Myocyte (in vitro differentiated cells): ENCODE measurements at places on chromosomes 16 and 17. TPM values are rescaled to one million over a fixed set of nuclear protein-coding genes. Genes with fewer than 3 reads are reported as not detected.

Gene GNG13
- not detected in 2 replicates for total RNA-seq

Gene CDH16
- 1.1 TPM in 1 of 2 replicates, not detected in the other for total RNA-seq

Gene LAT
- 0.68 and 1.8 TPM in 2 replicates for total RNA-seq

Gene PRSS8
- 0.08 TPM in 1 of 2 replicates, not detected in the other for total RNA-seq

Gene RPL23
- 758 and 872 TPM in 2 replicates for total RNA-seq

DNA sequence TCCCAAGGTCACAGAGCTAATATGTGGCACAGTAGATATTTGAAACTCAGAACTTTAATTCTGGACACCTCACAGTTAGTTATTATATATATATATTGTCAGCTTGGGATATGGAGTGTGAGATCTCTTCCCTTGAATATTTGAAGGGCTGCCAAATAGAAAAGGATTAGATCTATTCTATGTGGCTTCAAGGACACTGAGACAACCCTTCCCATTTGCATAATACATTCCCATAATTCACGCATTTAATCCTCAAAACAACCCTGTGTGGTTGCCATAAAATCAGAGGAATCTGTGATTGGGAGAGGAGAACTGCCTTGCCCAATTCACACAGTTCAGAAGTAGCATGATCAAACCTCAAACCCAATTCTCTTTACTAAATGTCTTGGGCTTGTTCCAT, 365.8 kb upstream of the DYNLRB2 start:
- no peak for DNase-seq

- DNase-seq: no peak
These were observed 14.4 kb downstream of the TRIM25 start for GRCh38 chr17:56899403-56899802.

DNA sequence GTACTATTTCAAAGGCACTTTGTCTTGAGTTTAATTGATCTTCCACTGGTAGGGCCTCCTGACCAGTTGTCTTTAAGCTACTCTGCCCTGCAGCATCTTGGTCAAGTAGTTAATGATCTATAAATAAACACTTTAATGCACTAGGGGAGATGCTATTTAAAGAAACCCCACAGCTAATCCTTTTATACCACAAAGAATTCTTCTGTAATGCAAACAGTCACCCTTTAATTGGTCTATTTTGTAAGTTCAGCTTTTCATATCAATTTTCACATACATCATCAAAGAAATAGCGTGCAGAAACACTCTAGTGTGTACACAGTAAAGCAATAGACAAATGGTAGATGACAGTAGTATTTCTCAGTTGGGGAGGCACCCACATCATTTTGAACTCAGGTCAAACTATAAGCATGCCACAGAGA, 70.3 kb downstream of the PMP22 start:
- peak; percentile 50 for DNase-seq

GRCh38 chr17:16911141-16911937, 60.6 kb downstream of the TNFRSF13B start:
- DNase-seq: no peak

- DNase-seq: peak; percentile 68
These were observed 6.6 kb downstream of the DHODH start for GRCh38 chr16:72015124-72015523.

DNA sequence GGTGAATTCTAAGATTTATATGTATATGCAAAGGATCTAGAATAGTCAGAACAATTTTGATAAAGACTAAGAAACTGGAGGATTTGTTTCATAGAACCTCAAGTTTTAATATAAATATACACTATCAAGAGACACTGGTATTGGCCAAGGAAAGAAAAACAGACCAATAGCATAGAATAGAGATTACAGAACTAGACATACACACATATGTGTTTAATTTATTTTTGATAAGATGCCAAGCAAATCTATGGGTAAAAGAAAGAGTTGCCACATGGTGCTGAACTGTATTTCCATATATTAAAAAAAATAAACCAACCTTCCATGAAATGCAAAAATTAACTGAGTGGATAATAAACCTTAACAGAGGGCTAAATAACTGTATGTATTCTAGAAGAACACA, 27.9 kb upstream of the LRRC37A3 start:
- DNase-seq: no peak

DNA sequence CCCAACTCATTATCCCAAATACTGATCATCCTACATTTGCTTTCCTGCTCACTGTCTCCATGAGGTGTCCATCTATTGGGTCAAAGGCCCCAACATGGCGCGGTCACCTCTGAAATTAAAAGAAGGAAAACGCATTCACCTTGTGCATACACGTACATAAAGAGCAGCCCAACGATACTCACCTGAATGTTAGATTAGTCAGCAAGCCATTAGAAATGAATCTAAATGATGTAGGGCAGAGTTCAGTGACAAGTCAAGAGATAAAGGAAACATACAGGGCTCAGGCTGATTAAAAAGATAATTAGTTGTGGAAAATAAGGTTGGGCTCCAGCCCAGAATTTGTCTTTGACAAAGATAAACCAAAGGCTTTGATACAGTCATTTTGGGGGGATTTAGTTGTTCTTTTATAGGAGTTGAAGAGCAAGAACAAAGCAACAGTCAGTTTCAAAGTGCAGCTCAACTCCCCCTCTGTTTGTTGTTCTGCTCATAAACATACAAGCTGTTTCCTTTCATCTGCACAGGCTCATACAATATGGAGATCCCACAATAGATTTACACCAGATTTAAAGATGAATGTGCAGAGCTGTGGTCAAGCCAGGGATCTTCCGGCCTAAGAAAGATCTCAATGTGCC, 21.1 kb downstream of the NXPH3 start:
- no peak for DNase-seq

DNA sequence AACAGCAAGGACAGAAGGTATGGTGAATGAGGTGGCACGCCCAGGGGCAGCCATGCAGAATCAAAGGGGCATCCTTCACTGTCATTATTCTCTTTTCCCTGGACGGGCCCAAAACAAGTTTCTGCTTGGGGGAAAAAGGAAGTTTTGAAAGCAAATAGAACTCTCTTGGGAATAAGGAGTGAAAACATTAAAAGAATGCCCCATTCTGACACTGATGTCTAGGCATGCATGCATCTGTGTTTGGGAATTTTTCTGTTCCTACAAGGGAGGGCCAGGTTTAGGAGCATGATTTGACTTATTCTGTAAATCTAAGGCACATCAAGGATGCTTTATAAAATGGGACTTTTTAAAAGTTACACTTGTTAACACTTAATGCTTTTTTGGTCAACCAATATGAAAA, 34.3 kb upstream of the SLC12A3 start:
- no peak for DNase-seq

DNA sequence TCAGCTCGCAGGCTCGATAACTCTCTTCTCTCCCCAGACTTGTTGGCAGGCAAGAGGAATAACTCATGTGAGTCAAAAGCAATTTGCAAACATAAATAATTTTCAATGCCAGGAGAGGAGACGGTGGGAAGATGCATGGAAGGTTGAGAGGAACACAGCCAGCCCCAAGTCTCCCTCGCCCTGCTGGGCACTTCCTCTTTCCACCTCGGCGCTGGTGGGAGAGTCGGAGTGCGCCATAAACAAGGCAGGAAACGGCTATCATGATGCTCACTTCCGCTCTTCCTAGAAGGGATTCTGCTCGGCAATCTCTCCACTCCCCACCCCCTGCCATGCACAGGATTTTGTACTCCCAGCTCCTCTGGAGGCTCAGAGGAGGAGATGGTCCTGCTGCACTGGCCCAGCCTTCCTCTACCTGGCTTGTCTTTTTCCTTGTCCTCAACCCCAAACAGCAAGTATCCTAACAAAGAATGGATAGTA, 13.0 kb downstream of the CBX4 start:
- no peak for DNase-seq

DNA sequence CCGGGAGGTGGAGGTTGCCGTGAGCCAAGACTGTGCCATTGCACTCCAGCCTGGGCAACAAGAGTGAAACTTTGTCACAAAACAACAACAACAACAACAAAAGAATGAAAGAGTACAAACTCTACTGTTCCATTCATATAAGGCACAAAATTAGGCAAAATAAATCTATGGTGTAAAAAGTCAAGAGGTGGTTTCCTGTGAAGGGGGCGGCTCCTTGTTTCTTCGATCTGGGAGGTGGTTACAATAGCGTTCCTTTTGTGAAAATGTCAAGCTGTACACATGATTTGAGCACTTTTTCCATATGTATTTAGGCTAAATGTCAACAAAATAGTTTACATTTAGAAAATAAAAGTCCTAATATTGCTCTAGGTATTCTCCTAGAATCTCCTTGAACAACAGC, 6.9 kb downstream of the SIAH1 start:
- no peak for DNase-seq

GRCh38 chr17:62664336-62665120, 37.1 kb downstream of the MRC2 start:
- DNase-seq: no peak

DNA sequence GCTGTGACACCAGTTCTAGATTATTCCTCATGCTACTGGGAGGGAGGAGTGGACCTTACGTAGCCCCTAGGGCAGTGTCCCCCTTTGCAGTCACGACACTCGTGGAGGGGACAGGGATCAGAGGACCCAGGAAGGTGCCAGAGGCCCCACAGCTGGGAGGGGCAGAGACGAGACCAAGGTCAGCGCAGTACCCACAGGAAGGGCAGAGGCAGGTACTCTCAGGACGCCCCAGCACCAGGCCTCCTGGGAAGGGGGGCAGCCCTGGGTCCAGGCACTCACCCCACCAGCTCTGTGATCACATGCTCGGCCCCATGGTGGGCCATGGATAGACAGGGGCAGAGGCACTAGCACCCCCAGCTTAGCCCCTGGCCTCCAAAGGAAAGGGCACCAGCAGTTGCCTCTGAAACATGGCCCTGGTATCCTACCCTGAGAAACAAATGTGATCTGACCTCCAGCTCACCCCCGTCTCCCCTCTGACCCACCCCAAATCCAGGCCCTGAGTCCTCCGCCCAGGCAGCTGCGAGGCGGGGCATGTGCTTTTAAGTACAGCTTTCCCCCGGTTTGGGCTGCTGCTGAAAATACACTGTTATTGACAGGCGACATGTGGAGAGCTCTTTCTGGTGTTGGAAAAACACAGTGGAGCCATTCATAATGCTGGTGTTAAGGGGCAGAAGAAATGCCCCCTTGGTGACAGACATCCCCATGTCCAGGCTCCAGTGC, 361.9 kb downstream of the C16orf95 start:
- DNase-seq: peak; percentile 87

- DNase-seq: no peak
These were observed 47.2 kb downstream of the DNAH9 start for GRCh38 chr17:11645426-11645825.

DNA sequence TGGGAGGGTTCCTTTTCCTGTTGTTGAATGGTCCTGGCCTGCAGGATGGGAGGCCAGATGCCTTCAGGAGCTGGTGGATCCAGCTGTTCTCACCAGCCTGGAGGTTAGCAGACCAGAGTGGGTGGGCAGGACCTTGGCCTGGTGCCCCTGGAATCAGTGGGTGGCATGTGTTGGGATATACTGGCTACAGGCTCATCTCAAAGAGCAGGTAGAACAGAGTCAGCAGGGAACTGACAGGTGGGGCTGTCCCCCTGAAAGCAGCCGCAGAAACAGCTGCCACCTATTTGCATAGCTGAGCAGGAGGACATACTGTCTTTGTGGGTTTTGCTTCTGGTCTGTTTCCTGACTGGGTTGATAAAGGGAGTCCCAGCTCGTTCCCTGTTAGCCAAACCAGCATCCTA, 144.1 kb downstream of the RAB11FIP4 start:
- peak; percentile 42 for DNase-seq
